ENCODE measurements at places on chromosomes 5 and 9.

DNA sequence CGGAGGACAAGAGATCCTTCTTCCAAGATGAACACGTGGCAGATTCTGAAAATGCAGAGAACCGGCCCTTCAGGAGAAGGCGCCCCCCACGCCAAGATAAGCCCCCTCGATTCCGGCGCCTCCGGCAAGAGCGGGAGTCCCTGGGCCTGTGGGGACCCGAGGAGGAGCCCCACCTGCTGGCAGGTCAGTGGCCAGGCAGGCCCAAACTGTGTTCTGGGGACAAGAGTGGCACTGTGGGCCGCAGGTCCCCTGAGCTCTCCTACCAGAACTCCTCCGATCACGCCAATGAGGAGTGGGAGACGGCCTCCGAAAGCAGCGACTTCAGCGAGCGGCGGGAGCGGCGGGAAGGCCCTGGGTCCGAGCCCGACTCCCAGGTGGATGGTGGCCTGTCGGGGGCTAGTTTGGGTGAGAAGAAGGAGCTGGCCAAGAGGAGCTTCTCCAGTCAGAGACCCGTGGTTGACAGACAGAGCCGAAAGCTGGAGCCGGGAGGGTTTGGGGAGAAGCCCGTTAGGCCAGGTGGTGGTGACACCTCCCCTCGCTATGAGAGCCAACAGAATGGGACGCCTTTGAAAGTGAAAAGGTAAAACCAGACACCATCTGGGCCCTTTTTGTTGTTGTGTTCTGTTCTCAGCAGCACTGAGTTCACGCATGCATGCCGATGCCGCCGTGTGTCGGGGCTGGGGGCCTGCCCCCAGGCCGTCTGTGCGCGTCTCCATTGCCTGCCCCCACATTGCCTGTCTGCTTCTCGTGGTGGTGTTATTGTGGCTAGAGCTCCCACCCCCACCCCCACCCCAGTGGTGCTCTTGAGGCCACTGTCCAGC lies 26.6 kb upstream of the POMT1 start:
- no peak for DNase-seq

DNA sequence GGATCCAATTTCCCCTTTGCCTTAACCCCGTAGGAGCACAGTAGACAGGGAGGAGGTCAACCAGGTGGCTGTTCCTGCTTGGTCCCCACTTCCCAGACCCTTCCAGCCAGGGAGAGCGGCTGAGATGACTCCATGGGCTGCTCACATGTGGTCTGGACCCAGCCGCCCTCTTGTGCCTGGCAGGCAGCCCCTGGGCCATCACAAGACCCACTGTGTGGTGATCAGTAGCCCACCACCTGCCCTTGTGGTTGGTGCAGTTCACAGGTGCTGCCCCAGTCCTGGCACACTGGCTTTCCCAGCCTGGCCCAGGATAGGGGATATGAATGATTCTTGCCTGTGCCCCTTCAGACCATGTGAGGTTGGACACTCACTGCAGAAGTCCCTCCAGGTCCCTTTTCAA lies 1556.7 kb downstream of the FOXD4L5 start:
- DNase-seq: no peak

- DNase-seq: no peak
Measured at GRCh38 chr5:76622973-76623596, at the start of gene F2RL2. F2RL2 (minus strand) TSS chr5:76623403; CDS start chr5:76623230, 173 bp downstream.

- DNase-seq: no peak
Measured at GRCh38 chr9:103483471-103484096, 488.5 kb downstream of the CYLC2 start.

GRCh38 chr9:70614786-70615463 lies 200.5 kb upstream of the KLF9 start:
- no peak for DNase-seq

- DNase-seq: no peak
Measured at GRCh38 chr9:105206821-105207699, 37.4 kb upstream of the SLC44A1 start.

DNA sequence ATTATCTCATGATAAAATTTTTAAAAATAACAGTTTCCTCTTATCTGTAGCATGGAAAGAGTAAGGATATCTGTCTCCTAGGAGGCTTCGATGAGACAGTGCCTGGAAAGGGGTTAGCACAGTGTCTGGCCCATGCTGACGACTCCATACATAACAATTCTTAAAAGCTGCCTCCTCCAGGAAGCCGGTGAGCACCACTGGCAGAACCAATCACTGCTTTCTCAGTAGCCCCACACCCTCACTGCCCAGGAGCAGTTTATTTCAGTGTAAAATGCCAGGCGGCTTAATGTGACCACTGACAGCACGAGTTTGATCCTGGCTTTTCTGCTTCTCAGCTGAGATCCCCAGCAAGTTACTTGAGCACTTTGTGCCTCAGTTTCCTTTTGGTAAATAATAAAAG lies 1.2 kb upstream of the NIPAL4 start:
- DNase-seq: no peak

GRCh38 chr9:11241779-11242178 lies 629.0 kb upstream of the PTPRD start:
- no peak for DNase-seq

- DNase-seq: no peak
Measured at GRCh38 chr9:122777935-122778627, 10.7 kb upstream of the OR5C1 start.

DNA sequence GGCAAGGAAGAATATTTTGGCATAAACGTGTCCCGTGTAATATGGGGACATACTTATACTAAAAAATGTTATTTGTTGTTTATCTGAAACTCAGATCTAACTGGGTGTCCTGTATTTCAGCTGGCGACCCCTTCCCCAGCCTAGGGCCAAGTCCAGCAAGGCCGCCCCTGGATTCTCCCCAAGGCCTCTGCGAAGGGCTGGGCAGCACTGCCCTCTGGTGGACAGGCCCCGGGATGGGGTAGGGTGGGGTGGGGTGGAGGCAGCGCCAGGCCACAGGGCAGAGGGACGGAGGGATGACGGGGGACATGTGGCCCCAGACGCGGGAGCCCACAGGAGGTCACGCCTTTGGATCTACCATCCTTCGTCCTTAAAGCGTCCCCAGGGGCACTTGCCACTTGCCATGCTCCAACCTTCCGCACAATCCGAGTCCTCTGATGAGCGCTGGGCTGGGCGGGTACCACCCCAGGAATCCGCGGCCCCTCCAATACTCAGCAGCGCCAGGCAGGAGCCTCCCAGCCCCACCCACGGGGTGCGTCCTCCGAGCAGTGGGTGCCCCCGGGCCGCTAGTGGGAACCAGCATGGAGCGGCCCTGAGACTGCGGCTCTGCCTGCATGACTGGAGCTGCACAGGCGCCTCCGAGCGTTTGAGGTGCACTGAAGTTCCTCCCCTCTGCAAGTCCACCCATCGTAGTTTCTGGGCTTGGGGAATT lies 7.1 kb upstream of the AGPAT2 start:
- peak; percentile 24 for DNase-seq

GRCh38 chr9:98214811-98215210 lies 22.4 kb upstream of the CORO2A start:
- DNase-seq: no peak

- no peak for DNase-seq
Measured at GRCh38 chr5:172266071-172266675, 17.4 kb downstream of the UBTD2 start.

- peak; percentile 10 for DNase-seq
Measured at GRCh38 chr5:16585041-16585667, 31.6 kb downstream of the RETREG1 start.

DNA sequence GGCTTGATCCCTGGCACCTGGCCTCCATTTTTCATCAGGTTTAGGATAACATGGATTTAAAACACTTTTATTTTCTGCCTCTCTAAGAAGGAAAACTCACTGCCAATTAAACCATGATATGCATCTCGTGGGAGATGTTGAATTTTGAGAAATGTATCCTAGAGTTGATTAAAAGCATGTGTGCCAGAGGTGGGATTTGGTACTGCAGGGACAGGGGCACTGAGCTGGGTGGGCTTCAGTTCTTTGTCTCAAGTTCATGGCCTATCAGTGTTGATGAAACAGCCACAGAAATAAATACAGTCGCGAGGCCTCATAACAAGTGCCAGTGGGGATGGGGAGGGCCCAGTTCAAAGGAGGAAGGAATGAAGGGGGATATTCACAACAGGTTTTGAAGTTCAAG lies 34.9 kb downstream of the POLR1E start:
- DNase-seq: no peak

- no peak for DNase-seq
Measured at GRCh38 chr9:100465761-100466160, 7.2 kb upstream of the TMEFF1 start.

DNA sequence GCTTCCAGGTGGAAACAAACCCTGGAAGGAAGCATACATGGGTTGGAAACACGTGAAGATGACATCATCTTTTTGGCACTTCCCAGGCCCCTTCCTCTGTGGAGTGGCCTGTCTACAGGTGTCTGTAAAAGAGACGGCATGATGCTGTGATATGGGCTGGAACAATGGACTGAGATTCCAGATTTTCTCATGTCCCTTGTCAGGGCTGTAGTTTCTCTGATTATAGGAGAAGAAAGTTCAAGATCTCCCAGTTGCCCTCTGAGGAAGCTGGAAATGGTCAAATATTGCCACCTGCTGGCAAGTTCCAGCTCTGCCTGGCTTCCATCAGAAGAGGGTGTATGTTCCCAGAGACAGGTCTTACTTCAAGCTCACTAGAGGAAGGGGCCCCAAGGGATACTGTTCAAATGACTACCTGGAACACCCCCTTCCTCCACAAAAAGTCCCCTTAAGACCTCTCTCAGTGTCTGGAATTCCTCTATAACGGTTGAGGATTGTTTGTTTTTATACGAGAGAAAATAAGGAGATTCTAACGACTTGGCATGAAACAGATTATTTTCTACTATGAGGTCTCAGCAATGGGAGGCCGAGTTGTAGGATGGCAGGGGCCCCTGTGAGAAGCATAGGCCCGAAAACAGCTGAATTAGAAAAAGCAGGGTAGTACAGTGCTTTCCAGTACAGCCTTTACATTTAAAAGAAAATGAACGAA lies 7.3 kb upstream of the ANXA6 start:
- DNase-seq: peak; percentile 87

DNA sequence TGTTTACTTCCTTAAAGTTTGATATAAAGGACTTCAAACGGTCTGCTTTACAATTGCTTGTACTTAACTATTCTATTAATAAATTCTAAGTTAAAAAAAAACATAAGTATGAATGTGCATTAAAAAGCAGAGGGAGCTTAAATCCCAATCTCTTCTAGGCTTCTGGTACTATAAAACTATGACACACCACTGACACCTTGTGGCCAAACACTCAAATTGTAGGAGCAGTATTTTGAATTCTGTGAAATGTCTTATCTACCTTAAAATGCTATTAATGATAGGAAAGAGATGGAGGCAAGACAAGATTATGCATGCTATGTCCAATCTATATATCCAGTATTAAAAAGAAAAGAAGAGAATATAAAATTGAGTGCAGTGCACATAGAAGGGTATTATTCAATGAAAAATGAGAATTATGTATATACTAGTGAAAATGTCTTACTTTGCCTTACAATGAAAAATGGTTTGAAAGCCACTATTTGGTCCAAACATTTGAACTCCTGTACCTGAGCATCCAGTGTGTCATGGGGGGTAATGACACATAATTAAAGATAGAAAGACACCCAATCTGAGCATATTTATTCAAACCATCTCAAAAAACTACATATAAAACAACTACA lies 87.6 kb downstream of the ERP44 start:
- peak; percentile 58 for DNase-seq

DNA sequence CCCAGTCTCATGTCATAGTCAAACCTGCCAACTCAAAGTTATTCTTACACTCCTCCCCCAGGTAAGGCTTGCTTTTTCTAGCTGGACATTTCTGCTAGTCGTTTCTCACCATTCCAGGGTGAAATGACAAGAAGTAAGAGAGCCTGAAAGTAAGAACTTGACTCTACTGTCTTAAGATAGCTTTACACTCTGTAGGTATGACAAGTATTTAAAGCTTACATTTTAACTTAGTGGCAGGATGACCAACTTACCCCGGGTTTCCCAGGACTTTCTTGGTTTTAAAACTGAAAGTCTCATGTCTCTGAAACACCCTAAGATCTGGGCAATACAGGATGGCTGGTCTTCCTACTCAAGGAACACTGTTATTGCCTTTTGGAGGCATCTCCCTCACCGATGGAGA lies 67.5 kb upstream of the PIK3R1 start:
- DNase-seq: no peak

DNA sequence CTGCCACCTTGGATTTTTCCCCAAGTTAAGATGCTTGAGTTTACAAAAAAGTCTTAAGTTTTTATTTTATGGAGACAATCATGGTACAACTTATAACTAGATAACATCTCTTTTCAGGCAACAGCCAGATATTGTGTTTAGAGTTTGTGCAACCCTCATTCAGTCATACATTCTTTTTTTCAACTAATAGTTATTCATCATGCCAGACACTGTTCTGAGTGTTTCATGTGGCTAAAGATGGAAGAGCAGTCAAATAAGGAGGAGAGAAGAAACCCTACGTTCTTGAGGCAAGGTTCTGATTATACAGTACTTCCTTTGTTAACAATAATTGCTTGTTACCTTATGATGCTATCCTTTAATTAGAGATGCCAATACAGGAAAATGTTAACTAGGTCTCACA lies 42.1 kb upstream of the ZNF462 start:
- DNase-seq: no peak

DNA sequence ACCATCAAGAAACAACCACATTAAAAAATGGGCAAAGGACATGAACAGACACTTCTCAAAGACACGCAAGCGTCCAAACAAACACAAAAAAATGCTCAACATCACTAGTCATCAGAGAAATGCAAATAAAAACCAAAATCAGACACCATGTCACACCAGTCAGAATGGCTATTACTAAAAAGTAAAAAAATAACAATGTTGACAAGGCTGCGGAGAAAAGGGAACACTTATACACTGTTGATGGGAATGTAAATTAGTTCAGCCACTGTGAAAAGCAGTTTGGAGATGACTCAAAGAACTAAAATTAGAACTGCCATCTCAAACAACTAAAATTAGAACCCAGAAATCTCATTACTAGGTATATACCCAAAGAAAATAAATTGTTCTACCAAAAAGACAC lies 80.4 kb downstream of the CAAP1 start:
- no peak for DNase-seq

- DNase-seq: no peak
Measured at GRCh38 chr9:18545636-18546360, 71.8 kb downstream of the ADAMTSL1 start.

GRCh38 chr5:153460421-153460820 lies 30.0 kb upstream of the GRIA1 start:
- DNase-seq: no peak
